ENCODE measurements at places on chromosomes 6 and 20.
A peak's percentile ranks its signal among the peaks of the same experiment; 100 is the strongest.

DNA sequence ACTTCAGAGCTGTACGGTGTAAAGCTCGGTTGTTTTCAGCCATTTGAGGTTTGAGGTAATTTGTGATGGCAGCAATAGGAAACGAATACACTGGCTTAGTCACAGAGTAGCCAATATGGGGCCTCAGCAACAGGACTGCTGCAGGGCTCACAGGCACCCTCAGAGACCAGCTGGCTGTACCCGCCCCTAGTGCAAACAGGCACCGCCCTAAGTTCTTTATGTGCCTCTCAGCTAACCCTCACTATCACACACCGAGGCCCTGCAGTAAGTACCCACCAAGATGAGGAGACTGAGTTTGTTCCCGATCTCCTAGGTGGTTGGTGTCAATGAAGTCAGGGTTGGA is 11.2 kb upstream of the SERPINB9 start:
- DNase-seq: no peak

DNA sequence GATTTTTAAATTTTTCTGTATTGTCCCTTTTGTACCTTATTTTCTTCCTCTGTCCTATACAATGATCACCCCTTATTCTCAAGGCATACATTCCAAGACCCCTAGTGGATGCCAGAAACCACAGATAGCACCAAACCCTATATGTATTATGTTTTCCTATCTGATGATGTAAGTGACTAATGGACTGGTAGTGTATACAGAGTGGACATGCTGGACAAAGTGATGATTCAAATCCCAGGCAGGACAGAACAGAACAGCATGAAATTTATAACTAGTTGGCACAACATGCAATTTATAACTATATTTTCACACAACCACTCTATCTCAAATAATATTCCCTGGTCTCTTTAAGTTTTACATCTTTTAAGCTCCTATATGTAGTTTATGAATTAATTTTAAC is 205.6 kb upstream of the FLRT3 start:
- DNase-seq: no peak

GRCh38 chr6:79070206-79070825 is 7.7 kb downstream of the PHIP start:
- no peak for DNase-seq

DNA sequence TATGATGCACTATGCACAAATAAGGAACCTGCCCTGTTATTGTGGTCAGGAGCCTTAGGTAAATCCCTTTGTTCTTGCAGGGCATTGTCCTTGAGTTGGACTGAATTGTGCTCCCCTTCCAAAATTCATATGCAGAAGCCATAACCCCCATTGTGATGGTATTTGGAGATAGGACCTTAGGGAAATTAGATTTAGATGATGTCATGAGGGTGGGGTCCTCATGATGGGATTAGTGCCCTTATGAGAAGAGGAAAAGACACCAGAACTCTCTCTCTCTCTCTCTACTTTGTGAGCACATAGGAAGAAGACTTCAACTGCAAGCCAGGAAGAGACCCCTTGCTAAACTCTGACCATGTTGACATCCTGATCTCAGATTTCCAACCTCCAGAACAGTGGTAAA is 268.0 kb downstream of the LRFN2 start:
- DNase-seq: no peak

GRCh38 chr6:155519176-155519738 is 63.6 kb upstream of the NOX3 start:
- DNase-seq: no peak

GRCh38 chr20:51854921-51855320 is 52.6 kb upstream of the SALL4 start:
- DNase-seq: no peak

DNA sequence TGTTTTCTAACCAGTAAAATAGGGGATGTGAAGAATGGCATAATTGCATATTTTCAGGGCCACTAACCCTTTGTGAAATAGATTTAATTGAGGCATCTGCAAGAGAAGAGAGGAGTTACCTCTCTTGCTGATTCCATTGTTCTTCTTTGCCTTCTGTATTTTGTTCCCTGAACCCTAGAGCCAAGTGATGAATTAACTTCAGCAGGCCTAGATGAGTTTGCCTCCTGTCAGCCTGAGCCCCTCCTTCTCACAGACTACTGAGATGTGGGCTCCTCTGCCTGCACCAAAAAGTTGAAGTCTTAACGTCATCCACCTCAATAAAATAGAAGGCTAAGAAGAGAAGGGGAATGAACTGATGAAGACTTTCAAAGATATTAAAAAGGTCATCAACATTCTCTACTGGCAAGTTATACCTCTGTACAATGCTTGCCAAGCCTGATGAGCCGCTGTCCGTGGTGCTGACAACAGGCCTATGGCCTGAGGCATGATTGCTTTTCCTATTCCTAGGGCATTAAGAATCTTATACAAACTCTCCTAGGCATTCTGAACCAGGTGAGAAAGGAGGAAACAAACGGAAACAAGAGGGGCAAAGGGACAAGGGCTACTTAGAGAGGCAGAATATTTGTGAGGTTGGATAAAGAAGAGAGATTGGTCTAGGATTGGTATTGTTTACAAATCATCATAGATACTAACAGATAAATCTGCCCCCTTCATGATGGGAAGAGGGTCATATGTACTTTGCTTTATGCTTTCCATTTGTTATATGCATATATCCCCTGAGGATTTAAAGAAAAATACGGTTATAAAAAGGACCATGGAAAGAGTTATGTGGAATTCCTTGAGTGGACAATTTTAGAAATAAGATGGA is 46.8 kb downstream of the CD24 start:
- no peak for DNase-seq

DNA sequence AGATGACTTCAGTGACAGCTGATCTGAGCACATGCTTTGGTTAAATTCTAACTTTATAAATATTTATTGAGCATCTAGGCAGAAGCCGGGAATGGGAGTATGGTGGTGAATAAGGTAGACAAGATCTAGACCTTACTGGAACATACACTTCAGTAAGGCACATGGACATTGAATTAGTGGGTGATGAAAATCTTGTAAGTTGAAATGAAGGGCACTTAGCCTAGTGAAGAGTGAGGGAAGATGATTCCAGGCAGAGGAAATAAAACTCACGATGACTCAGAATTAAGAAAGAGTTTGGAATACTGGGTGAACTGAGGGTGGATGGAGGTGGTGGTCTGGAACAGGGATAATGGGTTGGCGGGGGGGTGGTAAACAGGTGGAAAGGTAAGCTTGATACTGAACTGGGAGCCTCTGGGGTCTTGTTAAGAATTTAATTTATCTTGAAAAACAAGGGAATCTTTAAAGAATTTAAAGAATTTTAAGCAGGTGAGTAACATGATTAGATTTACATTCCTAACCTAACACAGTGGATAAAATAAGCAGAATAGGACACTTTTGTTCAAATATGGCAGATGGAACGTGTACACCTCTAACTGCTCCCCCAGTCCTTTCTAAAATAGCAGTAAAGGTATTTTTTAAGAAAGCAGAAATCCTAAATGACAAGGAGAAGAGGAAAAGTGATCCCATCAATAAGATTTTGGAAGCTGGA is 75.2 kb upstream of the ARHGAP18 start:
- no peak for DNase-seq

DNA sequence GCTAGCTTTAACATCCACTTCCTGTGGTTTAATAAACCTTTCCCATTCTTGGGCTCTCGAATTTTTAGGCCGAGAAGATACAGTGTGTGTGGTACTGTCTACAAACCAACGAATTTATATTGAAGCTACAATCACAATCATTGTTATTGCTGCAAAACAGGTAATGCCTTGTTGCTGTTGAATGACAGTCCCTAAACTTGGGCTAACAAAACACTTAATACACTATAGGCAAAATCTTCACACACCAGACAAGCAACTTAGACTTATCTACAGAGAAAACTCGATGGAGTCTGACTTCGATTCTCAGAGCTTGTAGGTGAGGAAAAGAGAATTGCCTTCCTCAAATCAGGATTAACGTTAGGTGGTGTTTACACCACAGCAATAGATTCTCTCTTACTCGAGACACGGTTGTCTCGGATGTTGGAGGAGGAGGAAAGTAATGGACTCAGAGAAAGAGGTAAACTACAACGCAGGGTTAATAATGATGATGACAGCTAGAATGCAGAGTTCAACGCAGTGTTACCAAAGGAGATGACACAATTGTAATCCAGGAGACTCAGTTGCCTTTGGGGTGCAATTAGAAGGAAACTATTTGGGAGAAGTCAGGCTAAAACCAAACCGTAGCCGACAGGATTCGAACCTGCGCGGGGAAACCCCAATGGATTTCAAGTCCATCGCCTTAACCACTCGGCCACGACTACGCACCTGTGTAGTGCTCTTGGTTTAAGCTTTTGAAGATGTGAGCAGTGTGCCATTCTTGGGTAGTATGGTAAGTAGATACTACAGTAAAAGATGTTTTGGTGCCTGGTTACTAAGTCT is 32.5 kb upstream of the ZNF184 start:
- peak; percentile 22 for DNase-seq

Measured in stimulated activated CD4-positive, alpha-beta T cell treated with anti-CD3 and anti-CD28 coated beads, Interleukin-15, amount 100 ng/mL, for 1 hour (primary cell).